ENCODE measurements at places on chromosomes 12 and 14.
A peak's percentile ranks its signal among the peaks of the same experiment; 100 is the strongest.

DNA sequence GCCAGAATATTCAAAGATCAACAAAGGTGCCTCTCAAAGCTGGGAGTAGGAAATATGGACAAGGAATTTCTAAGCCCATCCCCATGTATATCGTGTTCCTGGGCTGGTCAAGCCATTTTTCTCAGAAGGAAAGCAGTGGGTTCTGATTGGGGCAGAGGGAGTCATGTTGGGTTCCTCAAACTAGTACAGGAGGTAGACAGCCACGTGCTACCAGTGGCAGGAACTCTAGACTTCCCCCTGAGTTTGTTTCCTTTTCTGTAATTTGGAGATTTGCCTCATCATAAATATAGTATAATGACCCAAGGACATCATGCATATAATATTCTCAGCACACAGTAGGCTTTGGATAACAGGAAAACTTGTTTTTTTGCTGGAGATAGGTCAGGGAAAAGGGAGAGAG, 16.4 kb upstream of the PLEKHH1 start:
- no peak for DNase-seq

GRCh38 chr12:70719672-70720420, 82.6 kb upstream of the PTPRB start:
- peak; percentile 29 for DNase-seq

GRCh38 chr14:62206456-62206855, 444.2 kb downstream of the SNAPC1 start:
- DNase-seq: no peak

- DNase-seq: no peak
Observed at GRCh38 chr14:102909462-102909861, 13.0 kb upstream of the AMN start.

DNA sequence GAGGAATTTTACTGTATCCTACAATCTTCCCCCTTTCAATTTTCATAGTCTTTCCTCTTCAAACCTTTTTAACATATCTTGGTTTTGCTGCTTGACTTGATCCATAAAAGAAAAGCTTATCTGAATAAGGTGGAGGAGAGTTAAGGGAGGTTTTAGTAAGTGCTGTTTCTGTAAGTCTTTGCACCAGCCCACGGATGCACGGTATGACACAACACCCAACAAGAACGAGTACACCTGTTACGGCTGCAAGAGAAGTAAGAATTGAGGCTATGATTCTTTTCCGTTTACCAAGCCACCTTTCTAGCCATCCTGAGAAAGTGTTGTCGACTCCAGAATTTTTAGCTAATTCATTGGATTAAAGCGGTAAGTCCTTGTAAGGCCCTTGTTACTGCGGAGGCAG, 26.1 kb upstream of the CPNE8 start:
- DNase-seq: no peak

DNA sequence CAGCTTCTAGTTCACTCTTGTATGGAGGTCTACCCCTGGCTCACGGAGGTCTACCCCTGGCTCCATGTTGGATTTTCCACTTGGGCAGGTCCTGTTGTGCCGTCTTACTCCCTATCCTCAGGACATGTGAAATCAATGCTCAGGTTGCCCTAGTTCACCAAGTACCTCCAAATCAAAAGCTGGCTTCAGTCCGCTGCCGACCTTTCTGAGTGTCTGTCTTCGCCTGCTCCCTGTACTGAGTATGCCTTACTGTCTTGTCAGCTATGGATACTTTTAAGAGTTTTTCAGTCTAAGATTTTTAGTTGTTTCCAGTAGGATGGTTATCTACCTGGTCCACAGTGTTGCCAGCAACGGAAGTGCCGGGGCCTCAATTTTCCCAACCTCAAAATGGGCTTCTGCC, 40.1 kb upstream of the BCL11B start:
- no peak for DNase-seq

Measured in activated CD4-positive, CD25-positive, alpha-beta regulatory T cell treated with anti-CD3 and anti-CD28 coated beads, Interleukin-2, amount 50 U/mL, for 72 hours (primary cell).